ENCODE measurements at places on chromosomes 5 and 9.
A peak's percentile ranks its signal among the peaks of the same experiment; 100 is the strongest.

- no peak for DNase-seq
Measured at GRCh38 chr5:167639766-167640165, 651.7 kb upstream of the WWC1 start.

DNA sequence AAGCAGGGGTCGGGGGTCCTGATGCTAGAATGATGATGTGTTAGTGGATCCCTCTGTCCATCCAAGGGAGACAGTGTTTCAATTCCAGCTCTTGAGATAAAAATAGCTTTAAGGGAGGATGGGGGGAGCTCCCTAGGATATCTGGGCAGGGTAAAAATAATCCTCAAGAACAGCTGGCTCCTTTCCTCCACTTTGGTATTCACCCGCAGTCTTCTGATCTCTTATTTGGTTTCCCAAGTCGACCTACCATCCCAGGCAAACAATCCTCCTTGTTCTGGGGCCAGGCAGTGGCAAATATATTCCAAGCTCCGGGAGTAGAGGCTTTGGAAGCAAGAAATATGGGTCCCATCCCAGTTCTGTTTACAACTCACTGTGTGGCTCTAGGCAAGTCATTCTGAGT is 14.5 kb upstream of the COL27A1 start:
- DNase-seq = peak; percentile 34

DNA sequence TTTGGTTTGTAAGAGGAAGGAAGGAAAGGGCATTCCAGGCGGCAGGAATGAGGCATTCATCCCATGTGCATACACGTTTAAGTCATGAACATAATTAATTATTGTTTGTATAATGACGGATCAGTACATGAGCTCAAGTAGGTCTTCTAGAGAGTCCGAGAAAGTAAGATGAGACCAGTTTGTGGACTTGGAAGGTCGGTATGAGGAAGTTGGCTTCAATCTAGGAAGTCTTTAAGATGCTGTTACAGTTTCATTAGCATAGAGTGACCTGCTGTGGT is 2.1 kb downstream of the GTF3C4 start:
- no peak for DNase-seq

DNA sequence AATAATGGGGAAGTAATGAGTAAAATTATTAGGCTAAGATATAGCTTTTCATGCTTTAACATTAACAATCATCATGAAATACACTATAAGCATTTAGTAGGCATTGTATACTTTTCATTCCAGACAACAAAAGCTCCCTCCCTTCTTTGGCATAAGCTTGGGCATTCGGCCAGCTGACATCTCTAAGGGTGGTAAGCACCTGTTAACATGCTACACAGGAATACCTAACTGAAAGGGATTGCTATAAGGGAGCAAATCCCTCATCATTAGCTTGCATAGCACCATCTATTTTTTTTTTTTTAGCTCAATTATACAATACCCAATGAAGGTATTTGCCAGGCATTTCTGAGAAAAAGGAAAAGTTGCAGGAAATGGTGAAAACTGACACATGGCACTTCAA is 16.6 kb downstream of the STRBP start:
- DNase-seq = no peak

GRCh38 chr5:122463221-122463620 is 151.2 kb downstream of the SNCAIP start:
- DNase-seq = no peak

DNA sequence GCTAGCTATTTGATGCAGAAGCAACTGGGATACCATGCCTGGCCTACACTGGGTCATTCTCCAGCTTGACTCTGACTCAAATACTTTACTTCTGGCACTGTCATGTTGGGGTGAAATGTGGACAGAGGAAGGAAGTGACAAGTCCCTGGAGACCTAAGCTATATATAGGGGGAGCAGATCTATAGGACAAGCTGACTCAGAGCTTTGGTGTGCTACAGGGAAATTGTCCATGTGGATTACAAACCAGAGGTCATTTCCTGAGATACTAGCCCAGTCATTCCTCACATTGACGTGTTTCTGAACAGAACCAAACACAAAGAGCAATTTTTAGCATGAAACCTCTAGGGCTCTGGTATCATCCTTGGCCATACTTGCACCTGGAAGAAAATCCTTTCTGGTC is 531.6 kb upstream of the CLINT1 start:
- no peak for DNase-seq

DNA sequence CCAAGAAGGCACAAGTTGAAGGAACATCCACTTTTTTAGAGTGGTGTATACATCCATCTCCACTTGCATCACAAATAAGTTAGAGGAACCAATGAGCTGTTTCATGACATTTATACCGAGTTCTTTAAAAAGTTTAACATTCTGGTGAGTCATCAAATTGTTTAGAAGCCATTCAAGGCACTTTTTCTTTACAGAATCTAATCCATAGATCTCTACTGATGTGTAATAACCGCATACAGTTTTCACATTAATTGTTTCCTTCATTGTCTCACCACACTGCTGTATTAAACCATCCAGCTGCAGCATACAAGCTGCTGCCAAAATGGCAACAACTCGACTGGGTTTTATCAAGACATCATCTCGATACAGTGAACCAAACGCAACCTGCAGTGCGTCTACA is 744 bp downstream of the GMCL2 start:
- DNase-seq = no peak

- DNase-seq = no peak
Measured at GRCh38 chr9:124398191-124398935, 16.9 kb downstream of the PSMB7 start.

- no peak for DNase-seq
Measured at GRCh38 chr5:131634238-131634637, 791 bp downstream of the RAPGEF6 start.

DNA sequence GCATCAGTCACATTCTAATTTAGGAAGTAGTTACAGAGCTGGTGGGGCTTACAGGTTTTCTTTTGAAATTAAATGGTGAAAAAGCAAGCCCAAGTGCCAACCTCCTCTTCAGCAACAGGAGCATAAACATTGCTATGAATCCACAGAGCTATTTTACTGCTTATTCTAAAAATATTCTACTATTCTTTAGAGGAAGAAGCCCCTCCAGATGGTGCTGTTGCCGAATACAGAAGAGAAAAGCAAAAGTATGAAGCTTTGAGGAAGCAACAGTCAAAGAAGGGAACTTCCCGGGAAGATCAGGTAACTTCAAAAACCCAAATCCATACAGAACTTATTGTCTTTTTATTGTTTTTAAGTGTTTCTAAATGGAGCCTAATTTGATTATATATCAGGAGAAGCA is 202.8 kb downstream of the CWC27 start:
- DNase-seq = no peak

DNA sequence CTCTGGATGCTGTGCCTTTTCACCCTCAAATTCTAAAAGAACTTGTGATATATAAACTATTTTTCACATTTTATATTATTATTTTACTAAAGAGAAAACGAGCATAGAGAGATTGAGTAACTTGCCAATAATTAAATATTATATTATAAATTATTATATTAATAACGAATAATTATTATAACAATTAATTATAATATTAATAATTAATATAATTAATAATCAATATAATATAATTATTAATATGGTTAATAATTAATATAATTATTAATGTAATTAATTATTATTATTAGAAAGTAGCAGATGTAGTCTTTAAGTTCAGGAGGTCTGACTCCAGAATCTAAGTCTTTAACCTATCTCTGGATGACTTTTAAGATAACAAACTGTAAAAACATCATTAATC is 20.1 kb downstream of the OR2Y1 start:
- no peak for DNase-seq

GRCh38 chr5:160901656-160902055 is 49.6 kb upstream of the ATP10B start:
- no peak for DNase-seq

DNA sequence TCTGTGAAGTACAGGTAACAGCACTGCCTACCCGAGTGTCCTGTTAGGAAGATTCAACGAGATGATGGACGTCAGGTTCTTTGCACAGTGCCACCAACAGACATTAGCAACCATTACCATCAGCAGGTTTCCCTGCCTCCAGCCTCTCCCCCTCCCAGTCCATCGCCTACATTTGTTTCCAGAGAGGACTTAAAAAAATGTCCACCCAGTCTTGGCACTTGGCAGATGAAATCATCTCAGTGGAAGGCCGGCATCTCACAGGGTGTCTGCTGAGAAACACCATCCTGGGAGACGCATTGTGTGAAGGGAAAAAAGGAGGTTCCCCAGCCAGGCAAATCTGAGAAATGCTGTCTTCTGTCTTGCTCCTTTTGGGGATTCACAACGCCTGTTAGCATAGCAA is 58.2 kb downstream of the CRB2 start:
- DNase-seq = no peak

GRCh38 chr5:35538198-35538931 is 79.3 kb upstream of the SPEF2 start:
- DNase-seq = no peak

DNA sequence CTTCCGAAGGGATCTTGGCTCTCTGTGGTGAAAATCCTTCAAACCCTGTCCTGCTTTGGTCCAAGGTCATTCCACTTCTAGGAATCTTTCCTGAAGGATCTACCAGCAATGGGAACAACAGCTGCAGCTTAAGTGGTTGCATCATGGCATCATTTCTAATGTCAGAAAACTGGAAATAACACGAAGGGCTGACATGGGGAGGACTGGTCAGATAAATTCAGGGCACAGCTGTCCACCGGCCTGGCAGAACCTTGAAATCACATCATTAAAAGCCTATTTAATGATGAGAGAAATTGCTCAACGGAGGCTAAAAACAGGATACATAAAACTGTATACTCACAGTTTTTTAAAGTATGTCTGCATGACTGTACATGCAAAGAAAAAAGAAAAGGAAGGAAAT is 28.3 kb downstream of the OLFML2A start:
- DNase-seq = no peak

DNA sequence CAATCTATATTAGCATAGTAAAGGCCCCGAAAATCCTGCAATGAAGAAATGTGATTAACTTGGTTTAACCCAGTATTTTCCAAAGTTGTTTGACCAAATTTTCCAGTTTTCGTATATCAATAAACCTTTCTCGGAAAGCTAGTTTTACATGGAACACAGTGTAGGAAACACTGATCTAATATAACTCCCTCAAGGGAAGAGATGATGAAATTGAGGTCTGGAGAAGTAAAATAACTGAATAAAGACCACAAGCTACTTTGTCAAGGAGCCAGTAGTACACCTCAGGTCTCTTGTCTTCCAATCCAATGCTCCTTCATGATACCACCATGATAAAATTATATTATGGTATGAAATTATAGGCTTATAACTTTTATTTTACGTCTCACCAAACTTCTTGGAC is 118.1 kb upstream of the TARS1 start:
- DNase-seq = no peak

Measured in midbrain (tissue), 1 donor.